ENCODE measurements at places on chromosomes 1 and 21.
A peak's percentile ranks its signal among the peaks of the same experiment; 100 is the strongest.

- DNase-seq, result no peak
These were observed 341.2 kb downstream of the SETD4 start for GRCh38 chr21:35719080-35719479.

GRCh38 chr1:180917306-180918065 is 4.8 kb downstream of the KIAA1614 start:
- DNase-seq, result no peak

DNA sequence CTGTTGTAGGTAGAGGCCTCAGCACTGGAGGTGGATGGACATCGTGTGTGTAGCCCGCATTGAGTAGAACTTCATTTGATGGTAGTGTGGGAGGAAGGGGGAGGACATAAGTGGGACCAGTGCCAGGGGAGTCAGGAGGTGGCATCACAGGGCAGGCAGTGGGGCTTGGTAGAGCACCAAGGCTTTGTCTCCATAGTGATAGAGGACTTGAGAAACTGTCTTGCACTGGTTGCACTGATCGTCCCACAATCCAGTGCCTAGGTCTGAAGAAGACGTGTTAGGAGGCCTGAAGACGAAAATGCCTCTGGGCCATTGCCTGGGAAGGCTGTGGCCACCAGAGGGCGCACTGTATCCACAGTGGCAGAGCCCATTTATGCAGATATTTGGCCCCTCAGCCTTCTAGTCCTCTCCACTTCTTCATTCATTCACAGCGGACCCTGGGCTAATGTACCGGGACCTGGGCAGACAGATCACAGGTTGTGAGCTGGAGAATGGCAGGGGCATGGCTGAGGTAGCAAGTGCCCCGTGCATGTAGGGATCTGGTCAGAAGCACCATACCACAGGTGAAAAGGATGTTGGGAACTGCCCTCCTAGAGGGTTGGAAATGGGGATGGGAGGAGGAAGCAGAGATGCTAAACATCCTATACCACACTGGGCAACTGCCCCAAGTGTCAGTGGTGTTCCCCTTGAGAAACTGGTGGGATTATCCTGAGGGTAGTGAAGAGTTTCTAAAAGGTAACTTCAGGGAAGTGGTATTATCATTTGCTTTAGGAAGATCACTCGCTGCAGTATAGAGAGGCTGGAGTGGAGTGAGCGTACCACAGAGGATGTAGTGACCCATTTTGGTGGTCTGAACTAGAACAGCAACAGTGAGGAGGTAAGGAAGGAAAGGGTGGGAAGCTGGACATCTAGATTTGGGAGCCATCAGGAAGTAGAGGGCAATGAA is 95.3 kb downstream of the PIK3R3 start:
- peak; percentile 43 for DNase-seq

DNA sequence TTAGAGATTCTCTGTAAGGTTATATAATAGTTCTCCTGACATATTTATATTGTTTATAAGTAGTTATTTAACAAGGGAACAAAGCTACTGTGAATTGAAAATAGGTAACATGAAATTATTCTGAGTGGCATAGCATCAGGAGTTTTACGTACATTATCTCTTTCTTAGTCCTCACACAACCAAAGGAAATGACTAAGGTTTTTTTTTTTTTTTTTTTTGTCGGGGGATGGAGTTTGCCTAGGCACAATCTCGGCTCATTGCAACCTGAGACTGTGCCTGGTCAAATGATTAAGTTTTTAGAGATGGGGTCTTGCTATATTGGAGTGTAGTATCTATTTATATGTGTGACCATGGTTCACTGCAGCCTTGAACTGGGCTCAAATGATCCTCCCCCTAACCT is 24.9 kb downstream of the TMED5 start:
- no peak for DNase-seq

DNA sequence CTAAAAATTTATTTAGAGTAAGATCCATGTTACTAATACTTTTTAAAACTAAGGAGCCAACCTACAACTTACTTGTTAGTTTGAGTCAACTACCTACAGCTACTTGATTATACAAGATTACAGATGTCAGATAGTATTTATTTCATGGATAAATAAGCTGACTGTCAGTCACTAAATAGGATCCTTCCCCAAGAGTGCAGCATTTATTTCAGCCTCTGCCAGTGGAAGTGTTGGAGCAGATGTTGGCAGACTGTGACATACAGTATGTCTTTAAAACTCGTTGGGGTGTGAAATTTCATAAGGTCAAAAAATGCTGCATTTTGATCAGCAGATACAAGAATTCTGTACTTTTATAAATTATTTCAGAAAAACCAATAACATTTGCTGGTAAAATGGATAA is 156.2 kb downstream of the AKT3 start:
- DNase-seq, result no peak

DNA sequence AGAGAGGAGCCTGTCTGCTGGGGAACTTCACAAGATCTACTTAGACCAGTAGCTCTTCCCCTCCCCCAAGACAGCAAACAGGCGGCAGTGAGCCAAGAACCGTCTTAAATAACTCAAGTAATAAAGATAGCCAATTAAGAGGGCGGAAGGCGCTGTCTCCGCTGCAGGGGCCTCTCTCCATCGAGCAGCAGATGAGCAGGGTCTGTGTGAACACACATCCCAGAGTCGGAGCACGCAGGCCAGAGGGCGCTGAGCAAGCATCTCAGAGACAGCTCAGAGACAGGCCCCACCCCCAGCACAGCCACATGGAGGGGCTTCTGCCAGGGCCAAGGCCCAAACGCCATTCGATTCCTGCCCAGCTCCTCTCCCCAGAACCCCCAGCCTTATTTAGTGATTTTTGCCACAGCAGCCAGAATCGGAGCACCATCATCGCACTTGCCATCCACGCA is 11.1 kb downstream of the IFFO2 start:
- DNase-seq, result no peak

DNA sequence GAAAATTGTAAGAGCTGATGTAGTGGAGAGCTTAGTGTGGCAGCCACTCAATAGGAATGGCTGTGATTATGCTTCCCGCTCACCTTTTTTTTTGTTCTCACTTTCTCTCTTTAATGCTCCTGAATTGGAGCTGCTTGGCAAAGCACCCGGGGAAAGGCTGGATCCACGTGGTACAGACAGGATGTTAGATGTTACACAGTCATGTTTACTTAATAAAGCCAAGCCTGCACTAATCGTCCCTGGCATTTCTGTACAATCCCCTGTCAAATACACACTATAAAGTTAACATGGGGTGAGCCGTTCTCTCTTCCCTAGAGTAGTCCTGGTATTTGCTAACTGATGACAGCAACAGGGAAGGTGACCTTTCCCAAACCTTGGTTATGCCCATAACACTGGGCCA is 187.8 kb downstream of the ZSCAN20 start:
- DNase-seq, result no peak

DNA sequence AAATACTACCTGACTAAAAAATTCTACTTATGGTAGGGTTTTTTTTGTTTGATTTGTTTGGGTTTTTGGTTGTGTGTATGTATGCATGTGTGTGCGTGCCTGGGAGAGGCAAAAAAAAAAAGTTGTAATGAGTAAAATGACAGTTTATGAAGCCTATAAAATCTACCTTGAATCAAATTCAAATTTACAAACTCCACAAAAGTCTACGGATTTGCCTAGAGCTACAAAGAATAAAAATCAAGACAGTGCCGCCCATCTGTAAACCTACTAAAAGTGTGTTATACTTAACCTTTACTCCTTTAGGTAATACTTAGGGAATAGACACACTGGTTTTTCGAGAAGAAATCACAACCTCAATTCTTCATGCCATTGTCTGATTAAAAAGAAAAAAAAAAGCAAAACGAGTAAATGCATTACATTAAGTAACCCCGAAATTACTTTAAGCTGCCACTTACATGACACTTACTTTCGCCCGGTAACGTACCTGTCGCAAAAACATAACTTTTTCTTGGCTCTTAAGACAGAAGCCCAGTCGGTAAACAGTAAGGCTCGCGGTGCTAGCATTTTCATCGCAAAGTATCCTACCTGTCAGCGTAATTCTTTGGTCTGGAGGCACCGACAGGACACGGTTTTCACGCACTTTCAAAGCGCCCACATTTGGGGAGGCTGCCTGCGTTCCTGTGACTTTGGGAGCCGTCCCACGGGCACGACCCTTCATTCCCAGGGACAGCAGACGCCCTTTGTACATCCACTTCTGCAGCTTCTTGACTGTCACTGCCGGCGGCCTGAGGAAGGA is 951 bp downstream of the SYDE2 start:
- no peak for DNase-seq

GRCh38 chr21:35982717-35983116 is 77.6 kb downstream of the SETD4 start:
- no peak for DNase-seq

DNA sequence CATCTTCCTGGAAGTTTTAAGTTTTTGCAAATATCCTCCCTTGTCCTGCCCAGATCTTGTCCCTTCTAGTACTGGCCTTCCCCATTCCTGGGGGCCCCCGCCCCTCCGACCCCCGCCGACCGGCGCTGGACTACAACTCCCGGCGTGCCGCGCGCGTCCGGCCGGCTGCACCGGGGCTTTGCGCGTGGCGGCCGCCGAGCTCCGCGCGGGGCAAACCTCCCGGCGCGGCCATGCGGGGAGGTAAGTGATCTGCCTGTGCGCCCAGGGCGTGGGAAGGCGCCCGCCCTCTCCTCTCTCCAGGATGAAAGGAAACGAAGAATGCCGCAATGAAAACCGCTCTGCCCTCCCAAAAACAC is 3.2 kb upstream of the SAMD13 start:
- DNase-seq, result peak; percentile 42

DNA sequence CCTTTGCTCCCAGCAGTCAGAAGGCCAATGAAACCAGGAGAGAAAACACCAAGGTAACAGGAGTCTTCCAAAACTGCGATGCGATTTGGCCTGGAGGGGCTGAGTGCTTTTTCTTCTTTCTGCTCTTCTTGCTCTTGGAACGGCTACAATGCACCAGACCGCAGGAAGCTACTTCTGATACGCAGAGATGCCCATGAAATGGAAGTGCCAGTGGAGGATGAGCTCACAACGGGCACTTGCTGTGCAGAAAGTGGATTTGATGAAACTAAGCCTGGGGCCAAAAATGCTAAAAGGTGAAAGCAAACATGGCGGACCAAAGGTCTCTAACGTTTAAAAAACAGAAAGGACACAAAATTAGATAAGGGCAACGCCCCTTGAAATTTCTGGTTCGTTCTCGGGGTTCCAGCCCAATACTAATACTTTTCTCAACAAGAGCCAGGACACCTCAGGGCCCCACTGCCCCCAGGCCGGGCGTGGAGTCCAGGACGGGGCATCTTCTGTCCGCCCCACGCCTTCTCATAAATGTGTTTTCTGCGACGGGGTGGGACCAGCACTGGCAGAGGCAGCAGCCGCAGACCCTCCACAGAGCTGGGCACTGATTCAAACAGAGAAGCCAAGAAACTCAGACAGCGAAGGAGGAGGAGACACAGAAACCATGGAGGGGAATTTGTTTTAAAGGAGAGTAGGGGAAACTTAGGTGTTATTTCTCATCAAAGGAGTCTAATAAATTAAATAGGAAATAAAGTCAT is 101.3 kb downstream of the CRYAA start:
- DNase-seq, result no peak
